Cardiac septum (tissue), 1 donor: ENCODE measurements at places on chromosomes 12 and 14. TPM values are rescaled to one million over a fixed set of nuclear protein-coding genes. Genes with fewer than 3 reads are reported as not detected.

- DNase-seq: no peak
Measured at GRCh38 chr12:87518481-87518880, 510.7 kb downstream of the C12orf50 start.

DNA sequence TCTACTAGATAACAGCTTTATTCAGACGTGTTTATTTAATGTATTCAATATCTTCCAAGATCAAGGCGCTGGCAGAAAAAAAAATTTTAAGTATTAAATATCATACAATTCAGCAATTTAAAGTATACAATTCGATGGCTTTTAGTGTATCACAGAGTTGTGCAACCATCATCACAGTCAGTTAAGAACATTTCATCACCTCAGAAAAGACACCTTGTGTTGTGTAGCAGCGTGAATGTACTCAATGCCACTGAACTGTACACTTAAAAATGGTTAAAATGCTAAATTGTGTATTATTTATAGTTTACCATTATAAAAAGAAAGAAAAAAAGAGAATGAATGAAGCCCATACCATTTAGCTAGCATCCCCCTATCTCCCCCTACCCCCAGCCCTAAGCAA, 96.4 kb downstream of the RIN3 start:
- DNase-seq: no peak

DNA sequence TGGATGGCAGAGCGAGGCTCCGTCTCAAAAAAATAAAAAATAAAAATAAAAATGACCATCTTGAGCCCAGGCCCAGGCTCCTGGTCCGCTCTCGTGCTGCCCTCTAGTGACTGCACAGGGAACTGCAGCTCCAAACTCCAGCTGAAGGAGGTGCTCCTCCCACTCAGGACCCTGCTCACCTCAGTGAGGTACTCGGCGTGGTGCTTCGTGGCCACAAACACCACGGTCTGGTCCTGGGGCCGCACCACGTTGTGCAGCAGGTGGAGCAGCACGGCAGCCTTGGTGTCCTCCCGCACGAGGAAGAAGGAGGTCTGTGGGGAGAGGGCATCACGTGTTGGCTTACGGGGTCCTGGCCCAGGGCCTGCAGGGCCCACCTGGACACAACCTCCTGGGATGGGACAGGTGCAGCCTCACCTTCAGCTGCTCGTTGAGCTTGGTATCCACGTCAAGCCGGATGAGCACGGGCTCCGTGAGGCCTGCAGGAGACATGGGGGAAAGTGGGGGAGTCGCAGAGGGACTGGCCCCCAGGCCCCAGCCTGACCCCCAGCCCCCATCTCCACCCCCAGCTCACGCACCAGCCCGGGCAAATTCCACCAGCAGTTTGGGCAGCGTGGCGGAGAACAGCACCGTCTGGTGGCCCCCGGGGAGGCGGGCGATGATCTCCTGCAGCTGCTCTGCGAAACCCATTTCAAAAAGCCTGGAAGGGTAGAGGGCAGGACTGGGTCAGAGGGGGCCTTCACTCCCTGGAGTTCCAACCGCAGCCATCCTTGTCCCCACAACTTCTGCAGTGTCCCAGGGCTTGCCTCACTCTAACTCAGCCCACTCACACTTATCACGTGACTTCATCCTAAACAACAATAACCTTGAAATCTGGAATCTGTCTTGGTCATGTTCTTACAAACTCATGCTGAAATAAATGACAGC, 10.6 kb downstream of the DDX54 start:
- no peak for DNase-seq

DNA sequence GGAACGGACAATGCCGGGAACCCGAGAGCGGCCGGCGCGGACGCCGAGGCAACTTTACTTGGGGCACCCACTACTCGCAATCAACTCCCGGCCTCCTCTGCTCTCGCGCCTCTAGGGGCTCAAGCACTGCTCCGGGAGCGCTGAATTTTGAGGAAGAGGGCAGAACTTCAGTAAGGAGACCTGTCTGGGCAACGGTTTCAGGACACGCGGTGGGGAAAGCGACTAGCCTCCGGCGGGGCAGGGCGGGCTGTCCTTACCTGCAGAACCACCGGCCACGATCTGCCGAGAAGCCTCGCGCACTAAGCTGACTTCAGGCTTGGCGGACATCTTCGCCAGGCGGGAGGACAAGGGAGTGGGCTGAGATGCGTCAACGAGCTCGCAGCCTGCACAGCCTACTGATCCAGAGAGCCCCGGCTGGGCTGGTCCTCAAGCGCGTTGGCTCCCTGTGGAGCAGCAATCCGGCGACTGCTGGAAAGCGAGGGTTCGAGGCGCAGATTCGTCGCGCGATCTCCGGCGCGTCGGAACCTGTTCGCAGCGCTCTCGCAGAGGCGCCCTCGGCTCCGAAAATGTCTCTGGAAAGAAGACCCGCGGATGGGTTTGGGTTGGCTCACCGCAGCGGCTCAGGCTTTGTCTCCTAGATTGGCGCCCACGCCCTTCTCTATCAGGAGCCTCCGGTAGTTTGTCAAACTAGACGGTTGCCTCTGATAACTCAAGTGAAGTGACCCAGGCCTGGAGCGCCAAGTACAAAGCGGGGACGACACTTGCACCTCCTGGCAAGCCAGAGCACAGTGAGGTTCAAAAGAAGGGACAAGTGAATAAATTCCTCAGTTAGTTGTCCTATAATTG, at the start of gene SLC25A21:
Gene SLC25A21 (minus strand): TSS at position 583 of the 846 bp plus-strand sequence.
- DNase-seq: peak; percentile 85

DNA sequence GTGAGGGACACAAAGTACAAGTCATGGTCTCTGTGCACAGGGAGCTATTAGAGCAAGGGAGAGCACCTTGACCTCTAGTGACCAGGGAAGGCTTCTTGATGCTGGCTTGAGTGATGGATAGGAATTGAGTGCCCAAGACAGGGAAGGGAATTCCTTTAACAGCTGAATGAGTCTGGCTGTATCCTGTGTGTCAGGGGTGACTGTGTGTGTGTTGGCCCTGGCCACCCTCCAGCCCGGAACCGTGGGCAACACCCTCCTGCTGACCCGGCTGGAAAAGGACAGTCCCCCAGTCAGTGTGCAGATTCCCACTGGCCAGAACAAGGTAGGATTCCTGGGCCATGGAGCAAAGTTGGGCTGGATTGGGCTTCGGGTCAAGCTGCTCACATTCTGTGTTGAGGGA, 5.5 kb upstream of the PFDN5 start:
- no peak for DNase-seq

DNA sequence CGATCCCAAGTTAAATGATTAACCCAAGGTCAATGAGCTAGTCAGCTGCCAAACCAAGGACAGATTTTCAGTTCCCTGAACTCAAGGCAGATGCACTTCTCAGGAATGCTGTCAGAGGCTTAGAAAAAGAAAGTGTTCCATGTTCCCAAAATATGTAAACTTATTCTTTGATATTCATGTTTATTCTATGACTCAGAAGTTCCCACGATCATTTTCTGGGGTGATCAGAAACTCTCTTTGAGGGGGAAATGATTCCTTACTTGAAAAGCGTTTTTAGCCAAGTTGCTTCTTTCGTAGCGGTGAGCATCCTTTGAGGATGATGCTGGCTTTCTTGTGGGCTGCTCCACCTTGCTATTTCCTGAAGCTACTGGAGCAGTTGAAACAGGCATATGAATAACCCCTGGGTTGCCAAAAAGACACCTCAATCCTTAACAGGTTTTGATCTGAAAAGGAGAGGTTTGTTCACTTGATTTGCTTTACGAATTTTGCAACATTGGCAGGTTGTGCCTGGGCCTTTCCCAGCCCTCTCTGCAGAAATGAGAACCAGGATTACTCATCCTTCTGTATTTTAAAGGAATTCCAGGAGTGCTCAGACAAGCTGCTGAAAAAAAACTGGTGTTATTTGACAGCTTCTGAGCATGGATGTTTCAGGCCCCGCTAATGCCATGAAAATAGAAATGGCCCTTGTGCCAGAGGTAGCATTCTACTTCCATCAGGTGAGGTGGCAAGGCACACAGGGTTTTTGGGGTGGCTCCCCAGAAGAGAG, 121.4 kb upstream of the HIF1A start:
- DNase-seq: no peak

- no peak for DNase-seq
Measured at GRCh38 chr14:56002876-56003625, 115.2 kb upstream of the PELI2 start.

GRCh38 chr12:27096420-27096819, 14.0 kb upstream of the C12orf71 start:
- DNase-seq: no peak

- DNase-seq: no peak
Measured at GRCh38 chr14:103141117-103141796, 18.0 kb downstream of the TNFAIP2 start.

GRCh38 chr14:24426912-24427536, 2.4 kb downstream of the CBLN3 start:
- DNase-seq: no peak

- no peak for DNase-seq
Measured at GRCh38 chr12:82682851-82683261, 3.9 kb upstream of the TMTC2 start.

DNA sequence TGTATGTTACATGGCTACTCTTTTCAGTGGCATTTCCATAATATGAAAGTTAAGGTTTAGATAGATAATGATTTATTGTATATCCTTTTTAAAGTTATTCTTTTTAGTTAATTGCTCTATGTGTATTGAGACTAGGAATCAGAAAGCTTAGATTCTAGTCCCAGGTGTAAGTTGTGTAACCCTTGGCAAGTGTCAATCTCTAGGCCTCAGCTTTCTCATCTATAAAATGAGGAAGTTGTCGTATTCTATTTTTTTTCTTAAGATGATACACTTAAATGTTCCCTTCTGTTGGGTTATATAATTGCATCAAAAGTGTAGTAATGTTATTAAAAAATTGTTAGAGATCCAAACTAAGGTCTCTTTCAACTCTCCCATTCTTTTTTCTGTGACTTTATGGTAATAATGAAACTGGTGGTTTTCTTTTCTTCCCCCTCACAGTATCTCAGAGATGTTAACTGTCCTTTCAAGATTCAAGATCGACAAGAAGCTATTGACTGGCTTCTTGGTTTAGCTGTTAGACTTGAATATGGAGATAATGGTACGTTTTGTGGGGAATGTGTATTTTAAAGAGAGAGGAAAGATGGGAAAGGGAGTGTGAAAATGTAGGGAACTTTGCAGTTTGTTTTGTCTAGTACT, 4.1 kb downstream of the RTRAF start:
- no peak for DNase-seq

DNA sequence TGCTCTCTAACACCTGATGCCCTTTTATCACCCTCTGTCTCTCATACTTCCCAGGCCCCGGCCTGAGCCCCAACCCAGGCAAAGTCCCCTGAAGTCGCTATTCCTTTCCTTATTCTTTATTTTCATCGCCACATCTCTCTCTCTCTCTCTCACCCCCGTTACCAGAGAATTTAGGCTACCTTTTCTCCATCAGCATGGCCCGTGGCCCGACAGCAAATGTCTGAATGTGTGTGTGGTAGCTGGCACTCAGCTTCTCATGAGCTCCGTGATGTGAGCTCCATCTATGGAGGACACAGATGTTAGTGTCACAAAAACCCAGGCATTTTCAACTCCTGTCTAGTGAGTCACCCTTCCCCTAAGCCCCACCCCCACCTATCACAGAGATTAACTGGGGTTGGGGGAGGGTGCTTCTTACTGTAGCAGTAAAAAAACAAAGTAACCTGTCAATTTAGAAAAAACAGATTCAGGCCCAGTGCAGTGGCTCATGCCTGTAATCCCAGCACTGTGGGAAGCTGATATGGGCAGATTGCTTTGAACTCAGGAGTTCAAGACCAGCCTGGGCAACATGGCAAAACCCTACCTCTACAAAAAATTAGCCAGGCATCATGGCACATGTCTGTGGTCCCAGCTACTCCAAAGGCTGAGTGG, 53.8 kb downstream of the VCPKMT start:
- DNase-seq: no peak

- DNase-seq: no peak
Measured at GRCh38 chr12:107251288-107251687, 157.9 kb upstream of the CRY1 start.

GRCh38 chr12:120485961-120486881, 9.7 kb upstream of the DYNLL1 start:
- no peak for DNase-seq

- no peak for DNase-seq
Measured at GRCh38 chr12:42568952-42569915, 20.3 kb downstream of the PRICKLE1 start.

DNA sequence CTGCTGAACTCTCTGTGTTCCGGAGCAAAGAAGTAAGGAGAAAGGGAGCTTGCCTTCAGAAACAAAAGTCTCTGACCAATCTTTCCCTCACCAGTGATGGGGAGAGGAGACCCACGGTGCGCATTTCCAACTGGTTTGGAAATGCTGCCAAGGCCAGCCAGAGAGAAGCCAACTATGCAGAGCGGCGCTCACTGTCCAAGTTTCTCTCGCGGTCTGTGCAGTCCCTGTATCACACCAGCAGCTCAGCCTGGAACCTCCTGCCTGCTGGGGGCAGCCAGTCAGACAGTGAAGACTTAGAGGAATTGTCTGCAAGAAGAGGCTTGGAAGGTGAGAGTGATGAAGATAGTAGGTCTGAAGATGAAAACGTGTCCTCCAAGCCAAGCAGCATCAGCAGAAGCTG, 206.2 kb downstream of the NAV3 start:
- no peak for DNase-seq

GRCh38 chr12:79140711-79141110, 276.1 kb downstream of the SYT1 start:
- no peak for DNase-seq

- no peak for DNase-seq
Measured at GRCh38 chr14:45990252-45990651, 661.3 kb downstream of the RPL10L start.

DNA sequence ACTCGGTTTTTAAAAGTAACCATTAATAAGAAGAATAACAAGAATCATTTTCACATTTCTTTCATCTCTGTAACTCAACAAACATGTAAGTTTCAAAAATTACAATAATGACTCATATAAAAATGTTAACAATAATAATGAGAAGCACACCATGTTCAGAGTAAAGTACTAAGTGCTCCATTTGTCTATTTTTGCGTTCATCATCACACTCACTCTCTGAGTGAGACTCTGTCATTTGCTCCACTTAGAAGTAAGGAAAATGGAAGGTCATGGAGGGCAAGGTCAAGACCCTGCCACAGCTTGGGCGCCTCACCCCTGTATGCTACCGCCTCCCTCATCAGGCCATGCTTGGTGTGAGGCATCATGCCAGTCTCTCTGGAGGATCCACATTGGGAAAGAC, 129.9 kb downstream of the TMEM30B start:
- DNase-seq: no peak

DNA sequence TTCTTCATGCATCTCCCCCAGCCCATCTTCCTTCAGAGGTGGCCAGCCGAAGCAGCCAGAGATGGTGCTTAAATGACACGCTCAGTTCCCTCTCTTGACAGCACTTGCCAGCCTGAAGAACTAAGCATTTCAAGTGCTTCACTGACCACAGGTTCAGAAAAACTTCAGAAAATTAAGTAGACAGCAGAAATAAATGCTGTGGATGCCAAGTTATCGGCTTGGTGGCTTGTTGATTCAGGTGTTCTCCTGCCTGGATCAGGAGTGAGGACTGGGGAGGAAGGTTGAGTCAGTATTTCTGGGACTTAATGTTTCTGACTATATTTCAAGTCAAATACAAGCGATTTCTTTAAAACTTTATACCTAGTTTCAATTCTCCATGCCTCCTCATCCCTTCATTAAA, 58.2 kb downstream of the CRACR2A start:
- DNase-seq: no peak

GALNT4 gene
- 2.0 TPM for total RNA-seq

PPM1H gene
- 4.0 TPM for total RNA-seq

ST8SIA1 gene
- 1.5 TPM for total RNA-seq

CD27 gene
- not detected for total RNA-seq

OR4K14 gene
- not detected for total RNA-seq

CLEC12A gene
- 0.30 TPM for total RNA-seq

VWF gene
- 350 TPM for total RNA-seq

CLEC9A gene
- total RNA-seq: not detected

DEPDC4 gene
- 0.62 TPM for total RNA-seq

PLBD1 gene
- 33.8 TPM for total RNA-seq

TAS2R42 gene
- not detected for total RNA-seq

KRT79 gene
- not detected for total RNA-seq

GPR84 gene
- 0.22 TPM for total RNA-seq
